ENCODE measurements at places on chromosomes 11 and 22.

GRCh38 chr11:33894398-33894746, 2.5 kb upstream of the LMO2 start:
- no peak for DNase-seq

GRCh38 chr22:33381531-33382406, 323.6 kb upstream of the SYN3 start:
- DNase-seq: no peak

DNA sequence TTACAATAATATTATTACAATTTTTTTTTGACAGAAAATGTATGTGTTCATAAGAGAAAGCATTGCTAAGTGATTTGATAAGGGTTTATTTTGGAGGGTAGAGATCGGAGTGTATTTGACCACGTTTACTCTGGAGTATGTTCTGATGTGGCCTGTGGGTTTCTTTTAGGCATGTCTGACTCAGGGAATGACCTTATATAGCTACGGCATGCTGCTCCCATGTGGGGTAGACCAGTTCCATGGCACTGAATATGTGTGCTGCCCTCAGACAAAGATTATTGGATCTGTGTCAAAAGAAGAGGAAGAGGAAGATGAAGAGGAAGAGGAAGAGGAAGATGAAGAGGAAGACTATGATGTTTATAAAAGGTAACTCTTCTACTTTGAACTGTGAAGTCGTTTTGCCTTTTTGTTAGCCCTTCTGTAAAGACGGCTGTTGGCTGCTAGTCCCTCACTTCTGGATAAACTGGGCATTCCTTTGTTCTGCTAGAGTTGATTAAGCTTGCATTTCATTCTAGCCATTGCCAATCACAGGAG, 38.1 kb upstream of the ST14 start:
- DNase-seq: peak; percentile 31

- DNase-seq: peak; percentile 59
Measured at GRCh38 chr11:5600374-5600851, 4.0 kb downstream of the TRIM6 start.

DNA sequence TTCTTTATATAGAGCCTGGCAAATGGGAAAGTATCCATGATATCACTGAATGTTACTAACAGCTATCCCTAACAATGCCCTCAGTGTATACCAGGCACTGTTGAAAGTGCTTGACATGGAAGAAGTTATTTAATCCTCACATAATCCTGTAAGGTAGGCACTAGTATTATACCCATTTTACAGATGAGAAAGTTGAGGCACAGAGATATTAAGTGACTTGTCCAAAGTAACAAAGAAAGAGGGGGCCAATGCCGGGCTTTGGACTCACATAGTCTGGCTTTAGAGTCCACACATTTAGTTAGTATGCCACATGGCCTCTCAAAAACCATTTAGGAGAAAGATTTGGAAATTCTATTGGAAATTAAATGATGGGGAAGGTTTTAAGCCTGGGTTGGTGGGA, 220.8 kb upstream of the PLET1 start:
- no peak for DNase-seq
